ENCODE measurements at places on chromosomes 2 and 18.

- no peak for DNase-seq
These were observed 11.0 kb upstream of the FARP2 start for GRCh38 chr2:241344925-241345651.

- DNase-seq: no peak
These were observed 23.8 kb downstream of the ANKAR start for GRCh38 chr2:189698020-189698887.

DNA sequence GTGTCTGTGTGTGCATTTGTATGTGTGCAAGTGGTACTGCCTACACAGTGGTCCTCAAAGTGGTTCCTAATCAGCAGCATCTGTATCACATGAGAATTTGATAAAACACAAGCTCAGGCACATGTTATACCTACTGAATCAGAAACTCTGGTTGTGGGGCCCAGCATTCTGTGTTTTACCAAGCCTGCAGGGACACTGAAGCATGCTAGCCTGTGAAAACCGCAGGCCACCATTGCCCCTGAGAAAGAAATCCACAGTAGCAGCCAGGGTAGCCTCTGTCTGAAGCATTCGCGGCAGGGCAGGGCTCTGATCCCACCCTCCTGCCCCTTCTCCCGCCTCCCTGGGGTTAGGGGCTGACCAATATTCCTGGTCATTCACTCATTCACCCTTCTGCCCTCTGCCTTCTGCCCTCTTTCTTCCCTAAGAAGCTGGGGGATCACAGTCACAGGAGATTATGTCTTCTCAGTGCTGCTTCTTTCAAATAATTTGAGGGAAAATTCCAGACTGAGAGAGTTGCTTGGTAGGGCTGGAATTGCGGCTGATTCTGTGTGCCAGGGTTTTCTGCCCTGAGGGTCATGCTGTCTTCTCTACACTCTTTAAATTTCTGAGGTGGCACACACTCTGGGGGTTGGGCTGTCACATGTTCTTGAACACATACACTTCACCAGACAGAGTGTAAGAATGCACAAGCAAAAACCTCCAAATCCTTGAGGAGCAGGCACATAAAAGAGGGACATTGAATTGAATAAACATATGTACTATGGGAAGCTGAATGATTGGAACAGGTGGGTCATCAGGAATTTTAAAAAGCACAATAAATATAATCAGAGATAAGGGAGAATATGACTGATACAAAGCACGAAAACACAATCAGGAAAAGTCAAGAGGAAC is 126.6 kb upstream of the SEC11C start:
- DNase-seq: no peak

- DNase-seq: no peak
These were observed 20.6 kb upstream of the ZNF804A start for GRCh38 chr2:184577743-184578142.

DNA sequence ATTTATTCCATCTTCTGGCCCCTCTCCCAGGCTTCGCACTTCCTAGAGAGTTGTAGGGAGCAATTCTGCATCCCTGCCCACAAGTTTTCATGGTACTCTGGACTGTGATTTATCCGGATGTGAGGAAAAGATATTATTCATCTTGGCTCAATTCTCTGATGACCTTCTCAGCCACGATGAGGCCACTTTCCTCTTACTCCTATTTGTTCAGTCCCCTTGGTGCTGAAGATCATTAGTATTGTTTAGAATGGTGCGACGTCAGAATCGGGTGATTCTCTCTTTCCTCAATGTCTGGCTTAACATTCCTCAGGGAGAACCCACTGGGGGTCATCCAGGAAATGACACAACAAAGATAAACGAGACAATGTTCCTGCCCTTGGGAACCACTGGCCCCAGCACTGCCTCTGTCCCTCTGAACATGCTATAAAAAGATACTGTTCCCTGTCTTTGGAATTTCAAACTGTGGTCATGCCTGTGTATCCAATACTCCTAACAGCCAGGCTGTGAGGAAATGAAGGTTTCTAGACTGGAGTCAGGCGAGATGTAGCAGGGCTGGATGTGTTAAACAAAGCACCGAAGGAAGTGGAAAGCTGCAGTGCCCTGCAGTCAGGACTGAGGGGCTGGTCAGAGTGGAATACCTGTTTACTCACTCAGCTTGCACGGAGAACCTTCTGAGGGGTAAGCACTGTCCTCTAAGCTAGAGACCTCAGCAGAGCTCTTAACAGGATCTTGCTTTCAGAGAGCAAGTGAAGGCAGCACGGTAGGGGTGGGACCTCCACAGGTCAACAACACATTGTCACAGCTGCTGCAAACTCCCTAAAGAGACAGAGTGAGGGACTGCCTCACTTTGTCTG is 12.9 kb upstream of the GLI2 start:
- no peak for DNase-seq

DNA sequence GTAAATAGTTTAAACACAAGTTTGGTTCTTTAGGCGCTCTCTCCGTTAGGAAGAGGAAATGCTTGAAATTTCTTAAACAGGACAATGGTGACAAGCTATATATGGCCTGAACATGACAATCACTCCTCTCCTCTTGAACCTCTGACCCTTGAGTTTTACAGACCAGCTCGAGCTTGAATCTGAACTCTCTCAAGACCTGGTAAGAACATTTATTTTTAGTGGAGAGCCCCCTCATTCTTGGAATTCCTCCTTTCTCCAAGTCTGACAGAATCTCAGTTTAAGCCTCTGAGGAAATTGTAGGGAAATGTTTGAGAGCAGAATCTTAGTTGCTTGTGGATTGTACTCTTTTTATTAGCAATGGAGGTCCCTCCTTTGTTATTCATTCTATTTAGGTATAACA is 1293.6 kb upstream of the ZEB2 start:
- DNase-seq: no peak

Measured in SIG-M5 (cell line).